ENCODE measurements at places on chromosomes 12 and 14.

DNA sequence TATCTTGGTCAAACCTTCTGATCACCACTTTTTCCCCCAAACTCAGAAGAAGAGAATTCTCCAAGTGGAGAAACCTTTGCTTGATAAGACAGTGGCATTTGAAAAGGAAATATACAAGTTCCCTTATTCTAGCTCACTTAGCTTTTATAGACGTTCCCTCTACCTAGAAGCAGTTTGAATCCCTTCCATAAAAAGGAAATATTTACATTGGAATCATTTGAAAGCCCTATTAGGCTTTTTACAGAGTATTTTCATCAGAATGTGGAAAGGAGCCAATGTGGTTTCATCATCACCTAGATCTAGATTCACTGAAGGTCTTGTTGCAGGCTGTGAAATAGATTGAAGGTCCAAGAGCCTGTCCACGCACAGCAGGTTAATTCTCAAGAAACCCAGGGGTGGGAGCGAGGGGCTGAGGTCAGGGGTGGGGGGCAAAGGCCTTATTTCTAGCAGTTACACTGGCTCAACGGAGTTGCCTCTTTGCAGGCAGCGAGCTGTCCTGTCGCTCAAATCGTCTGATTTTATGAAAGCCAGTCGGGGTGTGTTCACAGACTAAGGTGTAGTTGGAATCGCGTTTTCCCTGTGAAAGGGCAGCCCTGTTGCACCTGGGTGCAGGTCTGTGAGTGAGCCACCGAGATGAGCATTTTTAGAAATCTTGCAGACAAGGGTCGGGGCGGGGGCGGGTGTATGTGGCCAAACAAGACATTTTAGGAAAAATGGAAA, 45.6 kb downstream of the AACS start:
- no peak for DNase-seq

- no peak for DNase-seq
These were observed 43.2 kb downstream of the CCDC88C start for GRCh38 chr14:91374287-91374878.

- DNase-seq = no peak
These were observed 122.4 kb downstream of the PHETA1 start for GRCh38 chr12:111246477-111247011.

GRCh38 chr12:76879710-76880518, 1.1 kb upstream of the CSRP2 start:
- DNase-seq = no peak

DNA sequence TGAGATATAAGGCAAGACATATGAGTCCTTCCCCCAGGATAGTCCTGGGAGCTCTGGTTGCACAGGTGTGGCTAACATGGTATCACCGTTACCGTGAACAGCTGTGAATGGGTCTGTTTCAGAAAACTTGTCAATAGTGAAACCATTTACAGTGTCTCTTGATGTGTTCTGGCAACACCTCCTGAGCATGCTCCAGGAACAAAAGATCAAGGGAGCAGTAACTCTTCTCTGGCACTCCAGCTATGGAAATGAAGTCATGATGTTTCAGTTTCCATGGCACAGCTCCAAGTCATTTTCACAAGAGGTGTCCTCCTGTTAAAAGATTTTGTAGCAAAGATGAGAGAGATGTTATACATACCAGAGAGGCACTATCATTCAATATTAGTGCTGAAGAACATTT, 253.7 kb downstream of the SNAPC1 start:
- DNase-seq = no peak

DNA sequence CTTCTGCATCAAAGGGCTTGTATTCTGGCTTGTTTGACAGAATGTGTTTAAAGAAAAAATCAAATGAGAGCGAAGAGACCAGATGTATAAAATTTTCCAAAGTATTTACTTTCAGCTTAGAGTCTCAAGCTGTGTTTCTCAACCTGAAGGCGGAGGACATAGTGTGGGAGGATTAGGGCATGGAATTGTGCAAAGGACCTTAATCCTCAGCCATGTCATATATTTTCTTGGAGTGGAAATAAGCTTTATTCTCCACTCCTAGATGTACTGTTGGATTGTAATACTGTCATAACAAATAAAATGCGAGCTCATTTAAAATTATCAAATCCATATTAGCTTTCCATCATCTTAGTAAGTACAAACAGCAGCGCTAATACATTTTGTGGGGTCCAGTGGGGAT, 154.0 kb downstream of the PAH start:
- DNase-seq = no peak

DNA sequence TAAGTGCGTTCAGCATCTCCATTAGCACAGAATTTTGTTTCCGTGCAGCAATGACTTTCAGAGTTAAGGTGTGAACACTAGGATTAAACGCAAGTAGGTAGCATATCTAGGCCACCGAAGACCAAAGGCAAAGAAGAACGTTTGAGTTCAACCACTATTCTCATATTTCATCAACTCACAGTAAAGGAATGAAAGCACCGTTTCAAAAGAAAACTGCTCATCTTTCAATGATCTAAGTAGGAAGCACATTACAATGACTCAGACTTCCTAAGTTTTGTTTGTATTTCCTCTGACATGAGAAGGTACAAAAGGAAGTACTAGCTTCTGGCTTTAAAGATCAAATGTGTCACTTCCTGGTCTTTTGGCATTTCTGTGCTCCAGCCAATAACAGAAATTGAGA, 57.6 kb downstream of the ACADS start:
- no peak for DNase-seq

DNA sequence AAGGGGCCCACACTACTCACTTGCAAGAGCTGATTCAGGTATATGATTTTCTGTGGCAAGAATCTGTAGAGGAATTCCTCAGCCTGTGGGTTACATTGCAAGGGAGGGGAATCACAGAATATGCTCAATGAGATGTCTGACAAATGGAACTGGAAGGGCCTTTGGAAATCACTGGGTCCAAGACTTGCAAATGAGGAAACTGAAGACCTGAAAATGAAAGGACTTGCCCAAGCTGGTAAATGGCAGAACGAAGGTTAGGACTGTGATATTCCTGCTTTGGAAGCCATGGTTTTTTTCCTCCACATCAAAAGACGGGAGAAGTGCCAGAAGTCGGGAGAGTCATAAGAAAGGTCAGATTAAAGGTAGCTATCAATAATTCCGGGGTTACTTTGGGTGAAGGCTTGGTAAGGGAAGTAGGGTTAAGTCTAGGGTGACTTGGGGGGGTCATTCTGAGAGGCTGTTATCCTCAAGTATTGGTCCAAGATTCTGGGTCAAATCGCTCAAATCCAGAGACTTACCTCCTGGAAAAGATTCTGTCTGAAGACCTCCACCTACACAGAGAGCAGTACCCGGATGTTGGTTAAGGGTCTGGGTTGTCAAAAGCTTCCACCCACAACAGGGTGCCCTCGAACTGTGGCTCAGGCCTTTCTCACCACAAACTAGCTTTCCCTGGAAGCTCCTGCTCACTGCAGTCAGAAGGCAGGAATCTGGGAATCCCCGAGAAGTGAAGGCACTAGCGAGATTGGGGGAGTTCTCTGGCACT, 539 bp downstream of the PSME2 start:
- no peak for DNase-seq

- no peak for DNase-seq
These were observed 48.3 kb upstream of the TMEM263 start for GRCh38 chr12:106907411-106907810.

- no peak for DNase-seq
These were observed 43.8 kb downstream of the ANO6 start for GRCh38 chr12:45259675-45260074.

DNA sequence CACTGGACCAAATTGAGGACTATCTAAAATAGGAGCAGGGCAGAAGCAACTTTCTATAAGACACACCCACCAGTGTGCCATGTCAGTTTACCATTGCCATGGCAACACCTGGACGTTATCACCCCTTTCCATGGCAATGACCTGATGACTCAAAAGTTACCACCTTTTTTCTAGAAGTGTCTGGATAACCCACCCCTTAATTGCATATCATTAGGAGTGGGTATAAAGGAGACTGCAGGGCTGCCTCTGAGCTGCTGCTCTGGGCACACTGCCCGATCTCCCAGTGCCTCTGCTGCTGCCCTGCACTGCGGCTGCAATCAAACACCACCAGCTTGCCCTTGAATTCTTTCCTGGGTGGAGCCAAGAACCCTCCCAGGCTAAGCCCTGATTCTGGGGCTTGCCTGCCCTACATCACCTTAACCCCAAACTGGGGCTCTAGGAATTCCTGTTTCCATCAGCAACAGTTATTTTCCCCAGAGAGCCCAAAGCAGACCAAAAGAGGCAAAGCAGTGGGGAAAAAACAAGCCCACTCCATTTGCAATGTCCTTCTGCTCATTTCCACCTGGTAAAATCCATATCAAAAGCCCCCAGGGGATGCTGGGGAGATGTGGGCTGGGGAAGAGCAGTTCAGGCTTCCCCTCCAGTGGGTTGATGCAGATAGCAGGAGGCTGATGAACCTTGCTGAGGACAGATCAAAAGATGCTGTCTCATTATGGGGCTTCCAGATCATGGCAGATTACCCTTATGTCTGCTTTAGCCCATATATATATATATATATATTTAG, 129.5 kb upstream of the NCOR2 start:
- DNase-seq = no peak

DNA sequence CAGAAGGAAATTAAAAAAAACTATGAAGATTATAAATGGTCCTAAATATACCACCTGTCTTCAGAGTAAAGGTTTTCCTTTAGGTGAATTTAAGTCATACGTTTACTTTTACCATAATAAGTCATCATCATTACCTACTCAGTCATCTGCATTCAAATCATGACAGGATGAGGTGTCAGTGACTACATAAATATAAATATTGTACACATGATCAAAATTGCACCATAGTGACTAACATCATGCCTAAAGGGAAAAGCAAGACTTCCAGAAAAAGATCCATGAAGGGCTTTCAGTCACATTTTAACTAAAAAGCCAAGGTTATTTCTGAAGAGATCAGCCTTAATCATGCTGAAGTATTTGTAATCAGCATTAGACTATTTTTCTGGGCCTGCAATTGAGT, 759.9 kb upstream of the FLRT2 start:
- no peak for DNase-seq

DNA sequence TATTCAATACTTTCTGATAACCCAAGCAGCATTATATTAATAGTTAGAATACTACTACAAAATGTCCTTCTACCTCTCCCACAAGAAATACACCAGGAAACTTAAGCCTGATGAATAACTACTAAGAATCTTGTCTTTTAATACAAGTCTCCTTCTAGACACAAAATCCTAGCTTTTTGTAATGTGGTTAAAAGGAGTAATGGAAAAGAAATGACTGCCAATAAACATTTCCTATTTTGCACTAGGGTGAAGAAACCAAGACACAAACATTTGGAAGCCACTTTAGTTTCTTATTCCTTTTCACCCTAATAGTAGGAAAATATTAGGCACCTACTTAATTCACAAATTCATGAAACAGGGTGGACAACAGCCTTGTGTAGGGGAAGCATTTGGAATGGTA, 51.3 kb upstream of the TTC7B start:
- DNase-seq = no peak

DNA sequence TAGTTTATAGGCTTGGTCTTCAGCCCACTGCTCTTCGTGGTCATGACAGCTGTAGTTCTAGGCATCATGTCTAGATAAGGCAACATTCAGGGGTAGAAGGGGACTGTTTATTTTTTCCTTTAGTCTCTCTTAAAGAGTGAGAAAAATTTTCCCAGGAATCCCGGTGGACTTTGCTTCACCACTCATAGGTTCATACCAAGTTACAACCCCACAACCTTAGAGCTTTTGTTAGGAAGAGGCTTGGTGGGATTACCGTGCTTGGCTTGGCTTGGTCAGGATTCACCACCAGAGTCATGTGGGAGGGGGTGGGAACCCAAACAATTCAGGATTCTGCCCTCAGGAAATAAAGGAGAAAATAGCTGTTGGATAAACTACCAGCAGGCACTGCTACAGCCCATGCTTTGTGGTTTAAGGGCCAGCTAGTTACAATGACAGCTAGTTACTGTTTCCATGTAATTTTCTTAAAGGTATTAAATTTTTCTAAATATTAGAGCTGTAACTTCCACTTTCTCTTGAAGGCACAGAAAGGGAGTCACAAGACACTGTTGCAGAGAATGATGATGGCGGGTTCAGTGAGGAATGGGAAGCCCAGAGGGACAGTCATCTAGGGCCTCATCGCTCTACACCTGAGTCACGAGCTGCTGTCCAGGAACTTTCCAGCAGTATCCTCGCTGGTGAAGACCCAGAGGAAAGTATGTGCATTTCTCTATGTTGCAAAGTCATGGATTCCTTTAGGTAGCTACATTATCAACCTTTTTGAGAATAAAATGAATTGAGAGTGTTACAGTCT, 25.9 kb upstream of the PAPLN start:
- DNase-seq = no peak

- DNase-seq = no peak
These were observed 4.8 kb downstream of the IFFO1 start for GRCh38 chr12:6551063-6551461.

- DNase-seq = no peak
These were observed 182.3 kb downstream of the SYNE2 start for GRCh38 chr14:64035143-64035542.

DNA sequence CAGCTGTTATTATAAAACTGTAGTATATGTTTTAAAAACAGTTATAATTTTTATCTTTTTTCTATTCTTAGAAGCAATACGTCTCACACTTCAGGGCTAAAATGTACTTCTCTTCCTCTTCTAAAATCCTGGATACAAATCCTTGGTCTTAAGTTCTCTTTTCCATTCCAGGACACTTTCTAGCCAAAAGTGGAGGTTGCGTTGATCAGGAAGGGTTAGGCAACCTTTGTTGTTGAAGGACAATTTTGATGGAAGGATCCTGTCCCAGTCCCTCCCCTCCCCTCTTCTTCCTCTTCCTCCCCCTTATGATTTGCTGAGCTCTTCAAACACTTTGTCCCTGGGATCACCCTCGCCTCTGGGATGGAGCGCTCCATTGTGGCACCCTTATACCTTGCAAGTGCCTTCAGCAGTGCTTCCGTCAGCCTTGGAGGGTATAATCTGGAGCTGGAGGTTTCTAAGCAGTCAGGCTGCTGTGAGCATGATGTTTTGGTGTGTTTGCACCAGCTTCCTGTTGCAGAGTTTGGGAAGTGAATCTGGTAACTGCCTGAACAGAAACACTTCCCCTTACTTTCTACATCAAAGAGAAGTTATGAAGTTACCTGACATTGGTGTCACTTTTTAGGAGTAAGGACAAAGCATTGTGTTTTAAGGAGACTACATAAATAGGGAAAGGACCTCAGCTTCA, 87.4 kb upstream of the SLC38A2 start:
- DNase-seq = no peak

DNA sequence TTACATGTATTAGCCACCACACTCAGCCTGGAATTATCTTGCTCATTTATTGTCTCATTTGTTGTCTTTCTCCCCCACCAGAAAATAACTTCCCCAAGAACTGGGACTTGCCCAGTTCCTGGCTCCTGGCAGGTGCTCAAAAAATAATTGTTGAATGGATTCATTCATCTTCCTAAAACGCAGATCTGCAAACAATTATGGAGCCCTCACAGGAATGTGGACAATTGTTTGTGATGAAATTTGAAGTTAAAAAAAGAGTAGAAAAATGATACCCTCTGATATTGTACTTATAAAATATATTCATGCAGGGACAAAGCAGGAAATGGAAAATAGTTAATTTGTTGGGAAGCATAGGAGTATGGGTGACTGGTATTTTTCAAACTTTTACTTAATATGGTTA, 60.7 kb upstream of the MAP1LC3B2 start:
- DNase-seq = no peak

Data from NCI-H2081 treated with DMSO at 0.1 percent for 48 hours (cell line).